Memory B cell (primary cell): ENCODE measurements at places on chromosomes 4 and X.

- H3K27me3 ChIP-seq = no peaks in the 10 kb centered on the region
- no peak overlapping the region for H3K27ac ChIP-seq
- no peak overlapping the region for H3K4me3 ChIP-seq
- DNase-seq = peak; percentile 32
- H3K36me3 ChIP-seq = peaks cover 3% of the 10 kb centered on the region
These were observed 275.1 kb downstream of the GPM6A start for GRCh38 chr4:175536852-175537453.

- H3K4me1 ChIP-seq = peaks cover 5% of the 10 kb centered on the region
- no peak overlapping the region for H3K4me3 ChIP-seq
- H3K36me3 ChIP-seq = peaks cover 20% of the 10 kb centered on the region
- no peak for DNase-seq
These were observed 59.4 kb downstream of the LCORL start for GRCh38 chr4:17962171-17962570.

- H3K27me3 ChIP-seq = no peaks in the 10 kb centered on the region
- DNase-seq = no peak
- H3K4me1 ChIP-seq = no peaks in the 10 kb centered on the region
- no peaks in the 10 kb centered on the region for H3K36me3 ChIP-seq
- H3K27ac ChIP-seq = no peak overlapping the region
- no peak overlapping the region for H3K4me3 ChIP-seq
These were observed 399.6 kb upstream of the RPS6KA3 start for GRCh38 chrX:20666331-20666730.

GRCh38 chr4:187961171-187961570 is 34.4 kb upstream of the ZFP42 start:
- H3K4me1 ChIP-seq = no peaks in the 10 kb centered on the region
- no peak for DNase-seq
- H3K4me3 ChIP-seq = no peak overlapping the region
- H3K27ac ChIP-seq = no peak overlapping the region
- H3K27me3 ChIP-seq = no peaks in the 10 kb centered on the region

GRCh38 chrX:45435481-45435880 is 234.8 kb upstream of the DIPK2B start:
- no peaks in the 10 kb centered on the region for H3K4me1 ChIP-seq
- DNase-seq = no peak
- H3K27ac ChIP-seq = no peak overlapping the region
